ENCODE measurements at places on chromosomes 11 and 22. TPM values are rescaled to one million over a fixed set of nuclear protein-coding genes. Genes with fewer than 3 reads are reported as not detected.

ZNF214 gene
- total RNA-seq, result 2.3 TPM

MSANTD4 gene
- 18.1 TPM for total RNA-seq

MS4A6E gene
- total RNA-seq, result not detected

SHISAL1 gene
- 3.1 TPM for total RNA-seq

APOBEC3B gene
- 4.9 TPM for total RNA-seq
